ENCODE measurements at places on chromosomes 4 and X. TPM values are rescaled to one million over a fixed set of nuclear protein-coding genes. Genes with fewer than 3 reads are reported as not detected.

The KLHL4 gene
- 5.7 TPM for polyA plus RNA-seq

The SMAD1 gene
- 53.2 TPM for polyA plus RNA-seq

The SLC6A14 gene
- 0.17 TPM for polyA plus RNA-seq

The PRDM8 gene
- polyA plus RNA-seq, result 1.8 TPM

The SERTM2 gene
- polyA plus RNA-seq, result 0.06 TPM

The SLC9B2 gene
- 13.2 TPM for polyA plus RNA-seq

The RHOXF2B gene
- polyA plus RNA-seq, result not detected

The RNF175 gene
- polyA plus RNA-seq, result 6.1 TPM
